Pancreas (tissue), 10 donors: ENCODE measurements at places on chromosomes 11 and 22. TPM values are rescaled to one million over a fixed set of nuclear protein-coding genes. Genes with fewer than 3 reads are reported as not detected.

QSER1 gene
- total RNA-seq = 20.4 TPM

EMSY gene
- 9.8 TPM for total RNA-seq

BET1L gene
- 52.0 TPM for total RNA-seq

HSCB gene
- total RNA-seq = 7.0 TPM

DNA sequence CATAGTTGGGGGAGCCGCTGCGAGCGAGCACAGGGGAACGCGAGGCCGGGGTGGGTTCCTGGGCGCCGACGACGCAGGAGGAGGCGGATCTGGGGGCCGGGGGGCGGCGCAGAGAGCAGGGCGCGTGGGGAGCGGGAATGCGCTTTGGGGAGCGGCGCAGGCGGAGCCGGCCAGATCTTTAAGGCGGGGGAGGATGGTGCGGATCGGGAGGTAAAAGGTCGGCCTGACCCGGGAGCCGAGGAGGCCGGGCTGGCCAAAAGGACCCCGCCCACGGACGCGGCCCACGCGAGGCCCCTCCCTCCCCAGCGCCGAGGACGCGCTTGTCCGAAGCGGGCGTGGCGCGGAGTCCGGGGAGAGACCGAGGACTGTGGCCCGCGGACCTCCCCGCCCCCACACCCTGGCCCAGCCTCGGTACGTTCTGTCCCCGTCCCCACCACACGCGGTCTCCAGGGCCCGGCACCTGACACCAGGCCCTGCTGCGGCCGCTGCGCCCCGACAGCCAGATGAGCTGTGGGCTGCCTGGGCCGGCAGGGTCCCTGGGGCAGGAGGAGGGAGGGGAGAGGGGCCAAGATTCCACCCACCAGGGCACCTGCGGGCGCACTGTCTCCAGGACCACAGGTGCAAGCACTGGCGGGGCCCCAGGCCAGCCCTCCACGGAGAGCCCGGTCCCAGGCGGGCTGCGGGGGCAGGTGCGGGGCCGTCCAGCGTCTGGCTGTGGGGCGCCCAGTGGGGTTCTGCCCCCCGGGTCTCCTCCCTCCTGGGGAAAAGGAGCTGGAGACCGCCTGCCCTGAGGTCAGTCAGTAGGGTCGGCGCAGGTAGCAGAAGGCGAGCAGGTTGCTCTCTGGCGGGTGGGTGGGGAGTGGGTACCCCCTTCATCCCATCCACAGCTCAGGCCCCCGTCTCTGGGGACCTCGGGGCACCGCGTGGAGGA lies 10.9 kb downstream of the PIM3 start:
- H3K4me3 ChIP-seq = peak overlapping the region; percentile 52
- no peaks in the 10 kb centered on the region for H3K4me1 ChIP-seq
- peak; percentile 57 for DNase-seq
- H3K36me3 ChIP-seq = no peaks in the 10 kb centered on the region

GRCh38 chr22:39134366-39135091 lies 18.0 kb downstream of the CBX7 start:
- DNase-seq = no peak
- no peak overlapping the region for H3K4me3 ChIP-seq
- H3K27ac ChIP-seq = no peak overlapping the region
- H3K4me1 ChIP-seq = no peaks in the 10 kb centered on the region

GRCh38 chr22:44898236-44898635 lies 111.6 kb downstream of the PHF21B start:
- no peak overlapping the region for H3K27ac ChIP-seq
- no peaks in the 10 kb centered on the region for H3K4me1 ChIP-seq
- H3K4me3 ChIP-seq = no peak overlapping the region
- no peaks in the 10 kb centered on the region for H3K27me3 ChIP-seq
- no peak for DNase-seq
- H3K36me3 ChIP-seq = no peaks in the 10 kb centered on the region

DNA sequence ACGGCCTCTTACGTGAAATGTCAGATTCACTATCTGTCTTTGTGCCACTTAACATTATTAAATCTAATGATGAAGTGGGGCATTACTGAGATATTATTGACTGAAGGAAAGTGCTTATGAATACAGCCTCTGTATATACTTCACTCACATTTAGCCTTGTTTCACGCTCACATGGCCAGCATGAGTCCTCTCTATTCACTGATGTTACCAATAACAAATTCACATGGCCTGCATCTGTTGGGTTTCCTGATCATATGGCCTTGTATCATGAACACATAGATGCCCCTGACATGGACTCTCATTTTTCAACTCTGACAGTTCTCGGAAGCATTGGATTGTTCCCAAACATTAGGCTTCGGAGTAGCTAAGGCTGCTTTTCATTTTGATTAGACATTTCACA lies 68.3 kb upstream of the MYO18B start:
- H3K27me3 ChIP-seq = no peaks in the 10 kb centered on the region
- DNase-seq = no peak
- peaks cover under 1% of the 10 kb centered on the region for H3K4me1 ChIP-seq
- H3K4me3 ChIP-seq = no peak overlapping the region
- no peaks in the 10 kb centered on the region for H3K36me3 ChIP-seq
